ENCODE measurements at places on chromosomes 13 and 19.

DNA sequence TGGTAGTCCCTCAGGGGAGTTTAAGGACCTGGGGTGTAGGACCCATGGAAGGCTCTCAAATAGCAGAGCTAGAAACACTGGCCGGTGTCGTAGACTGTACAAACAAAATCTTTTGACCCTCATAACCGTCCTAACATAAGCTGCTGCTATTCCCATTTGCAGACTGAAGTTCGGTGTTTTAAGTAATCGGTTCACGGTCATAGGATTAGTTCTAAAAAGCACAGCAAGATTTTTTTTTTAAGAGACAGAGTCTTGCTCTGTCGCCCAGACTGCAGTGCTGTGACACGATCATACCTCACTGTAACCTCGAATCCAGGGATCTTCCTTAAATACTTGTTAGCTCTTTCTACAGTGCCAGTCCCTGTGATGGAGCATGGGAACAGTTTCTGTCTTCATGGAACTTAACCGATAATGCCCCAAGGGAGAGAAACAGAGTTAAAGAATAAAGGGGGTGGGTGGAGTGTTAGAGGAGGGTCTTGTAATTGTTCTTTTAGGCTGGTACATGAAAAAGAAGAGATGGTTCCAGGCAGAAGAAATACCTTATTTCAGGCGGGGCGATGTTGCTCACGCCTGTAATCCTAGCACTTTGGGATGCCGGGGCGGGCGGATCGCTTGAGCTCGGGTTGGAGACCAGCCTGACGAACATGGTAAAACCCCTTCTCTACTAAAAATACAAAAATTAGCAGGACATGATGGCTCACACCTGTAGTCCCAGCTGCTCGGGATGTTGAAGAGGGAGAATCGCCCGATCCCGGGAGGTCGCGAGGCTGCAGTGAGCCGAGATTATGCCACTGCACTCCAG lies 475 bp upstream of the ZC3H4 start:
- DNase-seq = no peak

DNA sequence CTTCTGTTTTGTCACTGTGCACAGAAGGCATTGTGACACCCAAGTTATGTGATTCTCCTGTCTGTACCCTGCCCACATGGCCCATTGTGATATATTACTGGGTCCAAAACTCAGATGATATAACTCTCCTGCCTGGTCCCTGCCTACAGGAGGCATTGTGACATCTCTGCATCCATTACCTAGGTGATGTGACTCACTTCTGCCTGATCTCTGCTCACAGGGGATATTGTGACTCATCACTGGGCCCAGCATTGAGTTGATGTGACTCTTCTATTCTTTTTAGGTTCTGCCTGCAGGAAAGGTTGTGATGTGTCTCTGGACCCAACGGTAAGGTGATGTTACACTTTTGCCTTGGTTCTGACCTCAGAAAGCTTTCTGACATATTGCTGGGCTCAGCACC lies 67.9 kb upstream of the ZNF724 start:
- DNase-seq = no peak

GRCh38 chr13:42170029-42170428 lies 101.9 kb upstream of the AKAP11 start:
- DNase-seq = no peak

DNA sequence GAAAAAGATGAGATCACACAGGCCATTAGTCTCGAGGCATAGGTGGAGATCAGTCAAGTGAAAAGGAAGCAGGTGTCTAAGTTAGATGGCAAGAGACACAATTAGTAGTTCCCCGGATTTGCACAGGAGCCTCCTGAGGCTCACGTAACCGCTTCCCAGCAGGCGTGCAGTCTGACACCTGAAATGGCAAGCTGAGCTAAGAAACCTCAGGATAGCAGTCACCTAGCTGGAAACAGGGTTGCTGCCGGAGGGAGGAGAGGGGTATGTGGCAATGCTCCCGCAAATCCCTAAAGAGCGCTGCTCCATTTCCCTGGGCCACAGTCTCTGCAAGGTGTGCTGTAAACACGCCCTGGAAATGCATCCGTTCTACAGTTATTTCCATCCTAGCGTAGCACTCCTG lies 1151.0 kb downstream of the DIAPH3 start:
- DNase-seq = no peak

- no peak for DNase-seq
These were observed 96.8 kb downstream of the ATP8A2 start for GRCh38 chr13:25468325-25469168.

DNA sequence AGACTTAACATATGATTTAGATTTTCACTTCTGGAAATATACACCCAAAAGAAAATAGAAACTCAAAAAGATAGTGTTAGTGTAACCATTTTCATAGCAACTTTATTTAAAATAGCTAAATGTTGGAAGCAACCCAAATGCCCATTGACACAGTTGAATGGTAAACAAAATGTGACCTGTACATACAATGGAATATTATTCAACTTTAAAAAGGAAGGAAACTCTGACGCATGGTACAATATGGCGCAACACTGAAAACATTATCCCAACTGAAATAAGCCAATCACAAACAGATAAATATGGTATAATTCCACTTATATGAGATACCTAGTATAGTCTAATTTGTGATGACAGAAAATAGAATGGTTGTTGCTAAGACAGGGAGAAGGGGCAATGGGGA lies 1456.1 kb upstream of the MIR17HG start:
- DNase-seq = no peak

- DNase-seq = no peak
These were observed 1.5 kb downstream of the GNA11 start for GRCh38 chr19:3095441-3096191.

DNA sequence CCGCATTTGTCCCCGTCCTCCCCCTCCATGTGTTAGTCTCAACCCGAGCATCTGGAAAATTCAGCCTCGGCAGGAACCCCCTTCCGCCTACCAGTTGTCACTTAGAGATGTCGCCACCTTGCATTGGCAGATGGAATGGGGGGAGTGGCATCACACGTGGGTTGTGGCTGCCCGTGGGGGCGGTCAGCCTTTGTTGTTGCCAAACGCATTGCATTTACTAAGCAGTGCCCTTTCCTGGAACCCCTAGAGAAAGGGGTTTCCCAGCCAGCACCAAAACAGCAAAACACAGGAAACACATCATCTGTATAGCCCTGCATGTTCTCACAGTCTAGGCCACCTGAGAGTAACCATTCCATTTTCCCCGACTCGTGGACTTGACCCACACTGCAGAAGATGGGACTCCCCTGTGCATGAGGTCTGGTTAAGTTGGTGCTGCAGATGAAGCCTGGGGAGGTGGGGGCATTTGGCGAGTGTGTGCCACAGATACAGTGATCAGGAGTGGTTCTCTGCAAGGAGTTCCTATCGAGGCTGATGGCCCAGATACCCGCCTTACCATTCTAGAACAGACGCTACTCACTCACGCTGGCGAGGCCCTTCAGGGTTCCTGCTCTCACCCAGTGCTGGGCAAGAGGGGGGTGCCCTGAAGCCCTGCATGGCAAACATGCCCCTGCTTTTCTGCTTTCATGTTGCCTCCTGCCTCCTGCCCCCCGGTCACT lies 38.3 kb downstream of the TMED1 start:
- DNase-seq = no peak

- peak; percentile 45 for DNase-seq
These were observed 9.8 kb downstream of the TSHZ3 start for GRCh38 chr19:31339411-31339810.

- DNase-seq = peak; percentile 26
These were observed 694 bp downstream of the CLN5 start for GRCh38 chr13:76992548-76993001.

DNA sequence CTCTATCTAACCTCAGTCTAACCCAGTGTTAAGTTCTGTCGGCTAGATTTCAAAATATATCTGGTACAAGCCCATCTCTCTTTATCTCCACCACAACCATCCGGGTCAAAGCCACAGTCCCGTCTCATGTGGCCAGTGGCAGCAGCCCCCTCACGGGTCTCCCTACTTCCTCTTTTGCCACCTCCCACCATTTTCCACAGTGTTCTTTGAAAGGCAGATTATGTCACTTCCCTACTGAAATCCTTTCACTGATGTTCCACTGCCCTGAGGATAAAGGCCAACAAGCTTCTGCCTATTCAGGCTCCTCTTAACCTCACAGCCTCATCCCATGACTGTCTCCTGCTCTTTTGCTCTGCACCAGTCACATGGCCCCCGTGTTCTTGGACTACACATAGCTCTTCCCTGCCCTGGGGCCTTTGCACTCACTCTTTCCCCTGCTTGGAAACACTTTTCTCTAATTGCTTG lies 117.2 kb downstream of the UBL3 start:
- DNase-seq = no peak

DNA sequence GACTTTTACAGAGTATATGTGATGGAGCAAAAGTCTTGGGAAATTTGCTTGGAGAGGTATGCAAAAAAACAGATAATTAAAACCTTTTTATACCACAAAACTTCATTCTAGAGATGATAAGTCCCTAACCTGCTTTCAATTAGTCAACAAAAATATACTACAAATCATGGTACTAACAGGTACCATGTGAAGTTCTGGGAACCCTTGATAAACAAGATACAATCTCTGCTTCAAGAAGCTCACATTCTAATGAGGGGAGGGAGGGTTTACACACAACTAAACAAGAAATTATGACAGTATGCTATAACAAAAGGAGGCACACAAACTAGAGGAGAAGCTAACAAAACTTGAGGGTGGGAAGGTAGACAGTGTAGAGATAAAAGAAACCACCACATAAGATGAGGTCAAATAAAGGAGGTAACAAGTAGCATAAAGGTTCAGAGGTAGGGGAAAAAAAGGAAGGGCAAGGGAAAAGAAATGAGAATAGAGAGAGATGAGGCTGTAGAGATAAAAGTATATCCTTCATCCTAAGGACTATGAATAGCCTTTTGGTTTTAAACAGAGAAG lies 91.4 kb downstream of the MYCBP2 start:
- DNase-seq = peak; percentile 2

DNA sequence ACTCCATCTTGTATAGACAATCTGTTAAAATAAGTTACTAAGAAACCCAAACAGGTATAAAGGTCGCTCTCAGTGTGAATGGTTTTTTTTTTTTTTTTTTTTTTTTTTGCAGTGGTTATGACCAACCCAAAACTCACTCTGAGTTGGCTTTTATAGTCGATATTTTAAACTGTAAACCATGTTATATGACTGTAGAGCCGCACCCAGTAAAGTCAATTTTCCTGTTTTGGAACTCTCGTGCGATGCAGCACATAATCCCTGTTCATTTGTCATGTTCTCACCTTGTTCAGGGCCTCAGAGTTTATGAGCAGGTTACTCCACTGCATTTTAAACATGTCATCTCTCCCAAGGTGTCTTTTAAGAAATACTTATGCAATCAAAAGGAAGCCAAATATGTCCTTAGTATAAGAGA lies 112.5 kb downstream of the KLF5 start:
- no peak for DNase-seq

GRCh38 chr13:20387441-20387971 lies 138.2 kb downstream of the CRYL1 start:
- no peak for DNase-seq
